Activated naive CD4-positive, alpha-beta T cell treated with Interleukin-2 at 50 U/mL for 16 hours (primary cell): ENCODE measurements at places on chromosomes 6 and 20.
A peak's percentile ranks its signal among the peaks of the same experiment; 100 is the strongest.

GRCh38 chr20:4581838-4582237, 139.9 kb upstream of the PRND start:
- DNase-seq: no peak

- no peak for DNase-seq
Measured at GRCh38 chr6:149435919-149436586, 36.0 kb downstream of the SUMO4 start.

DNA sequence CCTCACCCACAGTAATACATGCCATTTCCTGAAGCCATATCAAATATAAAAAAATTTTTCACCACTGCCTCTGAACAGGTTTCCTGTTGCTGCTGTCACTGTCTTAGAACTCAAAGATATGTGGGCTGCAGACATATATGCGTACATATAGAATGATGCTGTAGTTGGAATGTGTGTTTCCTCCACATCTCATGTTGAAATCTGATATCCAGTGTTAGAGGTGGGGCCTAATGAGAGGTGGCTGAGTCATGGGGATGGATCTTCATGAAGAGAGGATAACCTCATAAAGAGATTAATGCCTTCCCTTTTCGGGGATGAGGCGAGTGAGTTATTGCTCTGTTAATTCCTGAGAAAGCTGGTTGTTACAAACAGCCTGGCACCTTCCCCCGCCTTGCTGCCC, 7.7 kb upstream of the SCP2D1 start:
- DNase-seq: no peak

DNA sequence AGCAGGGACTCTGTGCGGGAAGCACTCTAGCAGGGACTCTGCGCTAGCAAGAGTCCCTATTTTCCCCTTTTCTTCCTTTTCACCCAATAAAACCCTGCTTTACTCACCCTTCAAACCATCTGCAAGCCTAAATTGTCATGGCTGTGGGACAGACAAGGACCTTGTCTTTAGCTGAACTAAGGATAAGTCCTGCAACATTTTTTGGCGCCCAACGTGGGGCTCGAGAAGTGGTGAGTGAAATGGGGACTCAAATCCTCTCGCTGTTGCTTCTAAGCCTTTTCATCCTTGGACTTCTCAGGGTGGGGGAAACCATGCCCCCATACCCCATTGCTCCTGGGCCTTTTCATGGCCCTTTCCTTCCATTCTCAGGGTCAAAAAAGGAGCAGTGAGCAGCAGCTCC, 46.4 kb downstream of the IMPG1 start:
- no peak for DNase-seq

DNA sequence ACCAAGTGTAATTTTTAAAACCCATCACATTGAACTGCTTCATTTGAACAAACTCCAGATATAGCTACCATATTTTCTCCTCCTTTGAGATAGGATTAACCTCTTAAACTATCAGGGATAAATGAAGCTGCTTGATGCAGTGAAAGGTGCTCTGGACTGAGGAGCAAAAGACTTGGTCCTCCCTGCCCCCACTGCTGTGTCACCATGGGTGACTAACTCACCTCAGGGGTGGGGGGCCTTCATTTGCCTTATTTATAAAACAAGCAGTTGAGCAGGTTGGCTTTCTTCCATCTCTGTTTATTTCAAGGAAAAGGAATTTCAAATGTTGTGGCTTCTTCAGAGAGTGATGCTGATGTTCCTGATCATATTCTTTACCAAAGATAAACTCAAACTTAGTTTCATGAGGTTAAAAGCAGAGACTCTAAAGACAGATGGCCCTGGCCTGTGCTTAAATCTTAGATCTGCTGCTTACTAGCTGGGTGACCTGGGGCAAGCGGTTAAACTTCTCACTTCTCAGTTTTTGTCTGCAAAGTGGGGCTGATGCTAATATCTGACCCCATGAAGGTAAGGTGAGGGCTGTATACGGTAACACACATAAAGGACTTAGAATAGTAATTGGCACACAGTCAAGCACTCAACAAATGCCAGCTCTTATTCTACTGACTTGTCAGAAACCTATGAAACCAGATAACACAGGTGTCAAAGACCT, 50.5 kb downstream of the FHL5 start:
- DNase-seq: no peak

DNA sequence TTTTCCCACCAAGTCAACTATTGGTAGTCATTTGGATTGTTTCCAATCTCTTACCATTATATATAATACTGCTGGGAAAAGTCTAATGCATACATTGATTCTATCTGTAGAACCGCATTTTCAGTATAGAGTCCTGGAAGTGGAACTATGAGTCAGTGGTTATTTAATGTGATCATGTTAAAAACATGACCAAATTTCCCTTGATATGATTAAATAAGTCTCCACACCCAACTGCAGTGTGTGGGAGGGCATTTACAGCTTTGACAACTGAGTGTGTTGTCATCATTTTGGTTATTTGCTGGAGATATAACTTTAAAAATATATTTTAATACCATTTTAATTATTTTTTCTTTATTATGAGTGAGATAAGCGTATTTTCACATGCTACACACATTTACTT, 1027.6 kb downstream of the EYS start:
- DNase-seq: no peak

DNA sequence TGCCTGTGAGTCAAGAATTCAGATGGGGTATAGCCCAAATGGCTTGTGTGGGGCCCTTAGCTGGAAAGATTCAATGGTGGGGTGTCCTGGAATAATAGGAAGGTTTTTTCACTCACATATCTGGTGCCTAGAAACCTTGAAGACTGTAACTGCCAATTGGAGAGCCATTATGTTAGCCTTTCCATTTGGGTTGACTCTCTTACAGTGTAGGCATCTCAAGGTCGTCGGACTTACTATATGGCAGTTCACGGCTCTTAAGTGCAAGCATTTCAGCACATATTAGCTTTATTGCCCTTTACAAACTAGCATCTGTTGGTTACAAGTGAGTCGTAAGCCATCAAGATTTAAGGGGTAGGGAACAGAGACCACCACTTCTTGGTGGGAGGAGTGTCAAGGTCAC, 74.1 kb downstream of the CD2AP start:
- no peak for DNase-seq

- no peak for DNase-seq
Measured at GRCh38 chr6:51972659-51973058, 114.8 kb downstream of the PKHD1 start.

- no peak for DNase-seq
Measured at GRCh38 chr20:42181064-42181463, 562.9 kb upstream of the CHD6 start.

DNA sequence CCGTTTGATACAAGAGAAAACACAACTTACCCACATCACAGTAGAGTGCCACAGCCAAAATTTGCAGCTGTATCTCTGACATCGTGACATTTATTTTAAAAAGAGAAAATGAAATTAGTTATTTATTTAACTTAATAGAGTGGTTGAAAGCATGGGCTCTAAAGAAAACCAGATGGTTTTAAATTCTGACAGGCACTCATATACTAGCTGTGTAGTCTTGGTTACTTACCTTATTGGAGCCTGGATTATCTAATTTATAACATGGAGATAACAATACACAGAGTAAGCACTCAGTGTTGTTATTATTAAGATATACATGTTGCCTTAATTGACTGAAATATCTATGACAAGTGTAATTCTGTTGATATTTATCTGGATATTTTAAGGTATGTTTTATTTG, 334.9 kb downstream of the GRIK2 start:
- DNase-seq: no peak

- DNase-seq: no peak
Measured at GRCh38 chr6:35220711-35221110, 7.0 kb downstream of the SCUBE3 start.

DNA sequence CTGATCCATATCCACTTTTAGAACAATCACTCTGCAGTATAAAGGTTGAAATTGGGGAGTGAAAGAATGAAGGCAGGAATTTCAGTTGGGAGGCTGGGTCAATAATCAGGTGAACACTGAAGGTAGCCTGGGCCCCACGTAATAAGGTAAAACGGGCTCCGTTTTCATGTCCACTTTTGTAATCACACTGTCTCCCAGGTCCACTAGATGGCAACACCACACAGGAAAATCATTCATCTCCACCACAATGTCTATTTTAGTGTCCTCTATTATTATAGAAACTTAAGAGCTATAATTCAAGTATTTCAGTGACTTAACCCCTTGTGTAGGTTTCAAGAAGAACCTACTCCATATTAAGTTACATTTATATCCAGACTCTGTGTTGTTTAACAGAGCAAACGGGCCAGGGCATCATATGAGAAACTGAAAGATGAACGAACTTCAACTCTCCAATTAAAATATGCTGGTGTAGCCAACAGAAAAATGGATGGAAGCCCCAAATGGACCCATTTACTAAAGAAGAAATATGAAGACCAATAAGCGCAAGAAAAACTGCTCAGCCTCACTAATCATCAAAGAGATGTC, 45.9 kb upstream of the MC3R start:
- no peak for DNase-seq

DNA sequence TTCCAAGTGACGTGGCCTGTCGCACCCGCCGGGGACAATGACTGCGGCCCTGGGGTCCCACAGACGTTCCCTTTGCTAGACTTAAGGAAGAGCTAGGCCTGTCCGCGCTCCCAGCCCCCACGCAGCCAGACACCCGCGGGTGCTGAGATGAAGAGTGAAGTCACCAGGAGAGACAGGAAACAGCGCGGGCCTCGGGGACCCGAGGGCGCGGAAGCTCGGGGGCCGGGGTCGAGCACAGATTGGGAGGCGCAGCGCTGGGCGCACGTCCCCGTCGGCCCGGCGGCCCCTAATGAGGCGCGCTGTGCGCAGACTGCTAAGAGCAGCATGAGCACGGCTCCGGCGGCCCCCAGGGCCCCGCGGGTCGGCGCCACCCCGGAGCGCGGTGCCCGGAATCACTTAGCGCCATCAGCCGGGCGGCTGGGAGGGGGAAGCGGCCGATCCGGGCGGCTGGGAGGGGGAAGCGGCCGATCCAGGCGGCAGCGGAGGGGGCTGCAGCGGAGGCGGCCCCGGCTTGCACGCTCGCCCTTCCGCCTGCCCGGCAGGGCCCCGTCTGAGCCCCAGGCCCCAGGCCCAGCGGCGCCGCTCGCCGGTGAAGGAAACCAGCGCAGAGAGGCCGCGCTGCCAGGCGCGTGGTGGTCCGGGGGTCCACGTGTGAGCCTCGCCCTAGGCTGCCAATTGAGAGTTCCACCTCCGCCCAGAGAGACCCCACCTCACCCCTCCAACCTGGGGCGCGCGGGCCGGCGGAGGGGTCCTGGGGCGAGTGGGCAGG, 8.3 kb upstream of the AVP start:
- DNase-seq: peak; percentile 34

- no peak for DNase-seq
Measured at GRCh38 chr6:167733740-167734661, 92.7 kb upstream of the AFDN start.

GRCh38 chr6:1002989-1003388, 308.9 kb upstream of the FOXQ1 start:
- no peak for DNase-seq

GRCh38 chr20:43408848-43409576, 48.7 kb upstream of the SRSF6 start:
- no peak for DNase-seq

DNA sequence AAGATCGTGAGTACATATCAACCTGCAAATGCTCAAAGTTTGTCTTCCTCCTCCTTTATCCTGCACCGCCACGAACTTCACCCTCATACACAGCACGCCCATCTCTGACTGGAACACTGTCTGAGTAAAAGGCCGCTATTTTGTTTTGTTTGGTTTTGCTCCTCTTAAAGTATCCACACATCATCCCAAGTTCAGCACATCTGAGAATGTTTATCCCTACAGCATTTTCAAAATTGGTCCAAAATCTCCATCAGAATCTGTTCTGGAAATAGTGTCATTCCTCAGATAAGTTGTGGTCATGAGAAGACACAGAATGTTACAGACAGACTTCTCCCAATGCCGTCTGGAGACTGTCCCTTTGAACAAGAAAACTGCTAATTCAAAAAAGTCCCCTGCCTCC, 251.6 kb upstream of the ARID1B start:
- DNase-seq: no peak

DNA sequence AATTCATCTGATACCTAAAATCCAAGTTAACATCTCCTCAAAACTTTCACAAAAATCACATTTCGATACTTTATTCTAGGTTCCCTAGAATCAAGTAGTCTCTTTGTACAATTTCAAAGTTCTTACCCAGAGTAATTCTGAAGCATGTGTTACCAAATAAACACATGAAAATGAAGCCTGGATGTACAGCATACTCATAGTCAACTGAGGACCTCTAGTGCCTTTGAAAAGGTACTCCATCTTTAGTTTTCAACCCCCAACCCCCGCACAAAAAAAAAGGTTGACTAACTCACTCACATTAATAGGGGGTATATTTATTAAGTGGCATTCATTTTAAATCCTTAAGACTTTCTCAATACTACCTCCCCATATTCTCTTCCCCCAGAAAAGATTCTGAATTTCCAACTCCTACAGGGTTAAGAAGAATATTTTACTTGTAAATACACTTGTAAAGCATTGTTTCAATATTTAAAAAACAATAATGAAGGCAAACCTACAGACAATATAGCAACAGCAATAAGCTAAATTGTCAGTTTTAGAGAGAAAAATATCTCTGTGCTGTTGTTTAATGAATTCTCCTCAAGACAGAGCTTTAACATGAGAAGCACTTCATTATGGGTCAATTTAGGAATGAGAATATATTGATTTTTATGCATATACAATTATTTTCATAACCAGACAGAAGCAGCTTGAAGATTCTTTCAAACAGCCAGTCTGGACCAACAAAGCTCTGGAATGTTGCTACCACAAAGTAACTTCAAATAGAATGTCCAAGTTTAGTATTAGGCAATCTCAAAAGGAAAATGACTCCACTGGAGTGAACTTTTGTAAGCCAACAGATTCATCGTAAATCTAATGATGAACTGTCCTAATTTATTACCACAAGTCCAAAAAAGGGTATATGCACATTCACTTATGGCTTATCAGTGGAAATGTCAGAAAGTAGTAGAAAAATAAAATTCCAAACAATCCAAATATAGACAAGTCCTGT, 3.3 kb downstream of the PLN start:
- DNase-seq: no peak

- no peak for DNase-seq
Measured at GRCh38 chr6:107460083-107460631, 793 bp upstream of the PDSS2 start.

GRCh38 chr20:38386004-38386403, 39.7 kb downstream of the LBP start:
- no peak for DNase-seq

DNA sequence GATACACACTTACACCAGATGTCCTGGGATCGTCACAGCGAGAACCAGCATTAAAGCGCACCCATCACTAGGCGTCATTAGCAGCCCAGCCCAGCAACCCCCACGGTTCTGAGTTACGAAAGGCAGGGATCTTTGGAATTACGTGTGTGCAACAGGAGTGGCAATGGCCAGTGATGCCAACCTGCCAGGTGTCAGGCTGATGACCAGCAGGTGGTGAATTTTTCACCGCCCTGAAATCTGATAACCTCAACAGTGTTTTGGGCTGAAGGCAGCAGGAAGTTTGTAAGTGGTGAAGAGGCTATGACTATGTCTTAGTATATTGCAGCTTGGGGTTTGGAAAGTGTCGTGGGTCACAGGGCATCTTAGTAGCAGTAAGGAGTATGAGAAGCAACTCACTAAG, 166.1 kb downstream of the TMEM242 start:
- DNase-seq: no peak

GRCh38 chr6:153210083-153210482, 79.0 kb upstream of the RGS17 start:
- DNase-seq: no peak

- no peak for DNase-seq
Measured at GRCh38 chr20:34534391-34535165, 18.4 kb downstream of the DYNLRB1 start.
